ENCODE measurements at places on chromosomes 5 and 9.

- no peak for DNase-seq
Observed at GRCh38 chr9:130642926-130643325, 21.5 kb upstream of the PRDM12 start.

GRCh38 chr5:180873615-180874520 is 12.8 kb upstream of the ZFP62 start:
- no peak for DNase-seq

DNA sequence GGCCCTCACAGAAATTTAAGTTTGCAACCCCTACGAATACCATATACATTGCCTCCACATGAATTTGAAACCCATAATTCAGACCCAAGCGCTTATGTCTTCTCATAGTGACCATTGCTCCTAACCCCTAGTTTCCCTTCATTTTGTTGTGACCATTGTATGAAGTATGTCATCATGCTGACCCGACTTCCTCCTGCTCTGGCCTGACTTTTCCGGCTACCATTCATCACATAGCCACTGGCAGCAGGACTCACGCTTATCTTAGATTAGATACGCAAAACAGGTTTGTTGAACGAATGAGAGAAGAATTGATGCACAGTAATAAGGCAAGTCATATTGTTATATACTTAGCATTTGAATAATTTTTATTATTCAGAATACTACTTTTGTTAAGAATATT is 345.4 kb downstream of the FBXL17 start:
- DNase-seq = no peak

DNA sequence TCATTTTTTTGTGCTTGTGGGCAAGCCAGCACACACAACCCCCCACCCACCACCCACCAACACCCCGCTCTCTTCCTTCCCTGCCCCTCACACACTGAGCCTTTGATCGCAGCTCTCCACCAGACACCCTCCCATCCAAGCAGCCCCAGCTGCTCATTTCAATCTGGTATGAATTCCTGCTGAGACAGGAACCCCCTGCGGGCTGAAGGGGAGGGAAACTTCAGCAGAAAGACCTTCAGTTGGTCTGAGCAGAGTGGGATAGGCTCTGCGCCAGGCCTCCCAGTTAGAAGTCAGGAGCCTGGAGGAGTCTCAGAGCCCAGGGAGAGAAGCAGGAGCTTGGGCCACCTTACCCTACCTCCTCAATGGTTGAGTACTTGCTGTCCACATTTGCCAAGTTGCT is 7.2 kb downstream of the PCDHGC5 start:
- no peak for DNase-seq

DNA sequence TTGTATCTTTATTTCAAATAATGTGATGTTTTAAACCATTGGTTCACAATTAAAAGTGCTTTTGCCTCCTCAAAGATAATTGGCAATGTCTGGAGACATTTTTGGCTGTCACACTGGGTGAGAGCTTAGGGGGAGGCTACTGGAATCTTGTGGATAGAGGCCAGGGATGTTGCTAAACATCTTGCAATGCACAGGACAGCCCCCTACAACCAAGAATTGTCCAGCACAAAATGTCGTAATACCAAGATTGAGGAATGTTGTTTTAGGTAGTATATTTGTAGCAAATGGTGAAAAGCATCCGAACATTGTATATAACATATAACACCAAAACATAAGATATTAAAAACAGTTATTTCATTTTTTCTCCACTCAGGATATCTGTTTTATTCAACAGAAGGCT is 99.8 kb downstream of the SLC44A1 start:
- DNase-seq = peak; percentile 41

GRCh38 chr5:164636456-164636855 is 1131.0 kb downstream of the MAT2B start:
- no peak for DNase-seq

DNA sequence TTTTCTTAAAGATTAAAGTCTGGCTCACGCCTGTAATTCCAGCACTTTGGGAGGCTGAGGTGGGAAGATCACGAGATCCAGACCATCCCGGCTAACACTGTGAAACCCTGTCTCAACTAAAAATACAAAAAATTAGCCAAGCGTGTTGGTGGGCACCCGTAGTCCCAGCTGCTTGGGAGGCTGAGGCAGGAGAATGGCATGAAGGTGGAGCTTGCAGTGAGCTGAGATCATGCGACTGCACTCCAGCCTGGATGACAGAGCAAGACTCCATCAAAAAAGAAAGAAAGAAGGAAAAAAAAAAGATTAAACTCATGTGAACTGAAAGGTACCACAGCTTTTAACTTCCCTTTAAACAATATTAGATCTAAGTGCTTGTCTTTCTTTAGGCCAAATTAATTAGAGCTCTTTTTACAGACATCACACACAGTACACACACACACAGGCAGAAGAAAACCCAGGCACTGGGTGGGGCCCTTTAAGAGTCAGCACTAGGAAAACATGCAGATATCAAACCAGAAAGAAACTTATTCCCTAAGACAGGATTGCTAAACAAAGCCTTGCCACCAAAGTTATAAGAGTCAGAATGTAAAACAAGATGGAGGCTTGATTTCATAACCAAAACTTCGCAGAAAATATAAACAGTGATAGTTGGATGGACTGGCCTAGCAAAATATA is 29.3 kb upstream of the UHRF2 start:
- peak; percentile 23 for DNase-seq

DNA sequence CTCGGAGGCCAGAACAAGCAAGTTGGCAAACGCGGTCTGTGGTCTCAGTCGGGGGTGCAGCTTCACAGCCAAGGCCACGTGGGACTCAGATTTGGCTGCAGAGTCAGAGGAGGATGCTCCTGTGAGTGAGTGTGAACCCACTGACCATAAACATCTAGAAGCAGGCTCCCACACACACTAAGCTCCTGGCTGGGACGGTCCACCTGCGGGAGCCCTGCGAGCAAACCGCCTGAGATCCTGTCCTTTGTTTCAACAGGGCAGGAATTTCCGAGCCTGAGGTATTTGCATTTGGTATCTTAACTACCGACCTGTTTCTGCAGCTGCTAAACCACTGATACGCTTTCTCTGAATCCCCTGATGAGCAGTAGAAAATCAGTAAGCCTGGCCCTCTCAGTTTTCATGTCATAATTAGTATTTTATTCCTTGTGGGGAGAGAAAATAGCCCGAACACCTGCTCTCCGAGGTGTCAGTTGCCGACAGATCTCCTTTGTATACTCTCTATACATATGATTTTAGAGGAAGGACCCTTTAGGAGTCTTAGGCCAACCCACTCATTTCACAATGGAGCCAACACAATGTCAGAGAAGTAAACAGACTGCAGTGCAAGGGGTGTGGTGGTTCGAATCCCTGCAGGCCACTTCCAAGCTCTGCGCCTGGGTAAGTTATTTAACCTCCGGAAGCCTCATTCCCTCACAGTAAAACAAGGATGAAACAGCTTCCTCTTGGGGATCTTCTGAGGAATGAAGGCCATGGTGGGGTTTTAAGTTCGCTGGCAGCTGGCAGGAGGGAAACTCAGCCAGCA is 40.9 kb upstream of the PWWP2A start:
- DNase-seq = peak; percentile 31

GRCh38 chr5:179254638-179255271 is 90.5 kb downstream of the ADAMTS2 start:
- no peak for DNase-seq

- peak; percentile 13 for DNase-seq
Observed at GRCh38 chr9:137435980-137436760, 5.0 kb downstream of the ENTPD8 start.

DNA sequence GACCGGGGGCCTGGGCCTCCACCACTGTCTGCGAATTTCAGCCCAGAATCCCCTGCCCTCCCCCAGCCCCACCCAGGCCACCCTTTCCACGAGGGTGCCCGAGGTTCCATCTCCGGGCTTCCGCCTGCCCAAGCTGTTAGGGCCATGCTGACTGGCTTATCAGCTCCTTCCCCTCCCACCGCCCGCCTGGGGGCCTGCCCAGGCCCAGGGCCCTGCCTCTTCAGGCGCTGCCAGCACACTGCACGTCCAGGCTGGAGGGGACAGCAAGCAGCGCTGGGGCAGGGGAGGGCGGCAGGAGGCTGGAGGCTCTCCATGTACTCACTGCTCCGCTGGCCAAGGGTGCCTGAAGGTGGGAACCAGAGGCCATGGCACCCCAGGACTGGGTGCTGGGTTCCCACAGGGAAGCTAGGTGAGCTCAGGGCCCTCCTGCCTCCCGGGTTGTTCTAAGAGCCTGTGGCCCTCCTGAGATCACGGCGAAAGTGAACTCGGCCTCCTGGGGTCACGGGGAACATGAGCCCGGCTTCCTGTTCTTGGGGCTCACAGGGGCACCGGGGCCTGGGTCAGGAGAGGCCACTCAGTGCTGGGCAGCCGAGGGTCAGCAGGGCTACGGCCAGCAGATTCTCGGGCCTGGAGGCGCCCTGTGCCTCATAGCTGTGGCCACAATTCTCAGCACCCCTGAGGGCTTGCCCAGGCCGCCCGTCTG is 57.7 kb upstream of the EGFL7 start:
- DNase-seq = no peak

DNA sequence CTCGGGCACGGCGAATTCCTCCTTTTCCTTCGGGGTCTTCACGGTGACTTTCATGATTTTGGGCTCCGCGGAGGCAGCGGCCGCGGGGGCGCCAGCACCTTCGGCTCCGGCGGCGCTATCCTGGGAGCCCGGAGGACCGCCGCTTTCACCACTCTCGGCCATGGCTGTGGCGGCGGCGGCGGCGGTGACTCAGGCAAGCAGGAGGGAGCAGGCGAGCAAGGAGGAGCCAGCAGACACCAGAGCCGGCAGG is 315 bp downstream of the UBQLN1 start:
- no peak for DNase-seq

GRCh38 chr9:14768405-14769229 is 46.1 kb upstream of the CER1 start:
- no peak for DNase-seq

DNA sequence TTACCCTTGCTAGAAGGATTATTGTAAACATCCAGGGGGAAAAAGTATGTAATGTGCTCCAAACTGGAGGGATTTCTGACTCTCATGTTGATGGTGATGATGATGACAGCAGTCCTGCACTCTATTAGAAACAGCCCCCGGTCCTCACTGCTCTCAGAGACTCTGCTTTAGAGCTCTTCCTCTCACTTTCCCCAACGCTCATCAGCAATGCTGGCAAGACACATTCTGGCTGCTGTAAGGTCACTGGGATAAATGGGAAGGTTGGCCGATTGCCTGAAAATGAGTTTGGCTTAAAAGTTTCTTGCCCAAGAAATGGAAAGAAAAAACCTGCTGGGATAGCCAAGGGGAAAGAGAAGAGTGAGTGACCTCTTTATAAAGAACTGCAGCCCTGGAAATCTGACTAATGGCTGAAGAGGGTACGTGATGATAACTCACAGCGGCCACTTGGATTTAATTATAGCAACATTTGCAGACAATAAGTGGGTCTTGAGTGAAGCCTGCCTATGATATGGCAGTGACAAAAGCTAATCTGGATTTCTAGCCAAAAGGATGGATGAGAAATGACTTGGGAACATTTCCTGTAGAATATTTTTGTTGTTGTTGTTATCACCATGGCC is 235.8 kb downstream of the TMEM38B start:
- DNase-seq = no peak

DNA sequence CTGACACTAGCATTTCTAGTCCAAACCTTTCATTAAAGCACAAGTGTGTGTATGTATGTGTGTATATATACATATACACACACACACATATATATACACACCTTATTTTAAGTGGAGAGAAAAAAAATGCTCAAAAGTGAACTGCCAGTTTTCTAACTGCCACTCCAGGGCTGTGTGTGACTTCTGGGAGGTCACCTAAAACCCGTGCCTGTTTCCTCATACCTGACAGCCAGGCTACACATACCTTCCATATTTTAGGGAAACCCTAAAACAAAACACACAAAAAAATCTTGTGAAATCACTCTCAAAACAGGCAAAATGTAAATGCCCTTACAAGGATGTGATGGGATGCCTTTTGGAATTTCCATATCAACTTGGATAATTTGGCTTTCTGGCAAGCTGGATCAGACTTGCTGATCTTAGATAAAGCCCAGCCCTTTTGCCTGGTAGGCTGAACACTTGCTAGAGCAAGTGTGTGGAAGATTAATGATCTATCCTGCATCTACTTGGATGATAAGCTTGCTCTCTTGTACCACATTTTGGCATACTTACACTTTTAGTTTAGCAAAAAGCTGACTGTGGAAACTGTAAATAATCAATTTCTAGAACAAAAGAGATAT is 127.8 kb downstream of the GNAQ start:
- DNase-seq = no peak

DNA sequence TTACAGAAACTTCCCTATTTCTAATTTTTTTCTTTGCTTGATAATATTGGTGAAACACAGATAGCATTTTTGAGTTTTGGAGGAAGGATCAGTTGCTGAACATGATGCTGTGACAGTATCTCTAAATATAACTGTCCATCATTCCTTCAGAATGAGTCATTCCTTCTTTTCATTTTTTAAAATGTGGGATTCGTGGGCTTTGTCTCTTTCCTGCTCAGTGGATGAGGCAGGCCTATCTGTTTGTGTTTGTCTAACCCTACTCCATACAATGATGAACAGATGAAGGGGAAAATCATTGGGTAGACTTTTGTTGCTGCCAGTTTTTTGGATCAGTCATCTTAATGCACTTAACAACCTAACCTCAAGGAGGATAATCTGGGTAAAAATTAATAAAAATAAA is 15.7 kb upstream of the OR13C8 start:
- no peak for DNase-seq

- no peak for DNase-seq
Observed at GRCh38 chr5:172533058-172533398, 78.7 kb upstream of the SH3PXD2B start.

DNA sequence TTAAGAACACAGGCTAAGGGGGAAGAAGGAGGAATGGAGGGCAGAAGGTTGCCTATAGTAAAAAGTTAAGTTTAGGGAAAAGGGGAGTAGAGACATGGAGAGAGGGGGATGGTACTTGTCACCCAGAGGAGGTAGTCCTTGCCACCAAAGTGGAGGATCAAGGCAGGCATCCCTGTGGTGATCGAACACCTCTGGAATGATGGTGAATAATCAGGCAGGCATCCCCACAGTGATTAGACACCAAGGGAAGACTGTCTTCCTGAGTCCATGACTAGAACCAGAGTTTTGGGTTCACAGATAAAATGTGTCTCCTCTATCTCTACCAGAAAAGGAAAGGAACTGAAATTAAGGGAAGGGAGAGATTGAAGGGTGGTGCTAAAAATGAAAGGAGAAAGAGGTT is 19.2 kb upstream of the HMGCS1 start:
- no peak for DNase-seq

- no peak for DNase-seq
Observed at GRCh38 chr5:180289433-180289832, 2.5 kb downstream of the MAPK9 start.

- DNase-seq = peak; percentile 56
Observed at GRCh38 chr5:38420691-38421390, 135.6 kb downstream of the LIFR start.

- DNase-seq = no peak
Observed at GRCh38 chr9:135083241-135083810, 4.1 kb upstream of the OLFM1 start.
